ENCODE measurements at places on chromosomes 3 and 15.

DNA sequence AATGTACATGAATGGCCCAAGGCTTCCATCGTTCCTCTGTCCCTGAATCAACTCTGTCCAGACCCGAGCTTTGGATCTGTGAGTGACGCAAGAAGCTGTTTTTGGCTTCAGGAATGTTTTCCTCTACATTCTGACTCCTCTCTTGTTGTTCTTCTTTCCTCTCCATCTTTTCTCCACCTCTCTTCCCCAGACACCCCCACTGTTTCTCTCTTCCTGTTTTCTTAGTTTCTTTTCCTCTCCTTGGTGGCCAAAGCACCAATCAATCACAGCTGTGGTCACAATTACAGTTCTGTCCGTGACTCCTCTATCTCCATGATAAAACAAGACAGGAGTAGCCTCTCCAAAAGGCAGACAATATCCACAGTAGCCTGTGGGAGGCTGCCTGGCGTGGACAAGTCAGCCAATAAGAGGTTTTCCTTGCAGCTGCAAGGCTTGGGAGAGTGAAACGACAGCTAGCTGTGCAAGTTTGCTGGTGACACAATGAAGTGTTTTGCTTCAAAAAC lies 4.9 kb upstream of the TMEM212 start:
- peak; percentile 36 for DNase-seq

- no peak for DNase-seq
Measured at GRCh38 chr3:48614044-48614443, 4.6 kb upstream of the UQCRC1 start.

GRCh38 chr3:125207507-125207906 lies 5.0 kb downstream of the SLC12A8 start:
- no peak for DNase-seq

DNA sequence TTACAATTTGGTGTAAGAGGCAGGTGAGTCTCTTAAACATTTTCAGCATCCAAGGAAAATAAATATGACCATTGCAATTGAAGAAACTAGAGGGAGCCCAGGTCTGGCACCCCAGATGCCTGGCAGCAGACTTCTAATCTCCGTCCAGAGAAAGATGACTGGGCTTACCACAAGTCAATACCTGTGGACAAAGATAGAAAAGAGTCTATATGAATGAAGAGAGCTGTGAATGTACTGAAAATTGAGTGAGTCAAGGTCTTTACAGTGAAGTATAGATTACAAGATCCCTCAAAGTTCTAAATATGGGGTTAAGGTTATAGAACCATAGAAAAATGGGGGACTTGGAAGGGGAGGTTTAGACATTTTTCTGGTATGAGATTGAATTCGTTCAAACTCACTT lies 827.4 kb upstream of the NR2F2 start:
- no peak for DNase-seq

GRCh38 chr3:129747136-129747535 lies 140.7 kb upstream of the PLXND1 start:
- DNase-seq: no peak

DNA sequence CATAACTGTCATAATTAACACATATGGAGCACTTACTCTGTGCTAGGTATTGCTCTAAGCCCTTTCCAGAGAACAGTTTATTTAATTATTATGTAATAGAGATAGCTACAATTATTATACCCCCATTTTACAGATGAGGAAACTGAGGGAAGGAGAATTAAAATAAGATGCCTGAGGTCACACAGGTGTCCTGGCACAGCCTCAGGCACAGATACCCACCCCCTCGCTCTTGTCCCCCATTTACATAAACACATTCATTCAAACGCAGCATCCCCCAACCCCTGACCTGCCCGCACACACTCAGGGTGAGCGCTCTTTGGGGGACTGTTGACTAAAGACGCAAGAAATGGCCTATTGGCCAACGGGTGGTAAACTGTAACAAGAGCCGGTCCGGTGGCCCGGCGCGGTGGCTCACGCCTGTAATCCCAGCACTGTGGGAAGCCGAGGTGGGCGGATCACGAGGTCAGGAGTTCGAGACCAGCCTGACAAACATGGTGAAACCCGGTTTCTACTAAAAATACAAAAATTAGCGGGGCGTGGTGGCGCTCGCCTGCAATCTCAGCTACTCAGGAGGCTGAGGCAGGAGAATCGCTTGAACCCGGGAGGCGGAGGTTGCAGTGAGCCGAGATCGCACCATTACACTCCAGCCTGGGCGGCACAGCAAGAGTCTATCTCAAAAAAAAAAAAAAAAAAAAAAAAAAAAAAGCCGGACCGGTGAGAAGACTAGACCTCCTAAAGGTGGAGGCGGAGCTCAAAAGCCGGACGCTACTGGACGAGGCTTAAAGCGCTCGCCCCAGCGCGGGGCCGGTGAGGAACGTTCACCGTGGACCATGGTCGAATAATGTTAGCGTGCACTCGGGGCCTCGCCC lies 1.9 kb upstream of the ISL2 start:
- DNase-seq: no peak

DNA sequence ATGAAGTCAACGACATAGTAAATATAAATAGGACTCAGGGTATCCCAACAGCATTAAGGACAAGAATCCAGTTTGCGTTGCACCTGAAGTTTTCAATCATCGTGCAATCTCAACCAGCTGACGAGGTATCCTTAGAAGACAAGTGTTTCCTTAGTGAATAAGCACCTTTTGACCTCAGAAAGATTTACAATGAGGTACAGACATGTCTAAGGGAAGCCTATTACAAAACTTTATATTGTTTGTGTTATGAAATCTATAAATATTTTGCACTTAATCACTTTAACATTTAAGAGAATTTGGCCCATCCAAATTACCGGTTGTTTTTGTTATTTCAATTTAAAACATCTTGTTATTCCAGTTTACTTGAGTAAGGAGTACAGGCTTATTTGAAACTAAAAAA lies 64.9 kb upstream of the PRICKLE2 start:
- no peak for DNase-seq

GRCh38 chr3:162428192-162428591 lies 931.6 kb downstream of the OTOL1 start:
- no peak for DNase-seq

DNA sequence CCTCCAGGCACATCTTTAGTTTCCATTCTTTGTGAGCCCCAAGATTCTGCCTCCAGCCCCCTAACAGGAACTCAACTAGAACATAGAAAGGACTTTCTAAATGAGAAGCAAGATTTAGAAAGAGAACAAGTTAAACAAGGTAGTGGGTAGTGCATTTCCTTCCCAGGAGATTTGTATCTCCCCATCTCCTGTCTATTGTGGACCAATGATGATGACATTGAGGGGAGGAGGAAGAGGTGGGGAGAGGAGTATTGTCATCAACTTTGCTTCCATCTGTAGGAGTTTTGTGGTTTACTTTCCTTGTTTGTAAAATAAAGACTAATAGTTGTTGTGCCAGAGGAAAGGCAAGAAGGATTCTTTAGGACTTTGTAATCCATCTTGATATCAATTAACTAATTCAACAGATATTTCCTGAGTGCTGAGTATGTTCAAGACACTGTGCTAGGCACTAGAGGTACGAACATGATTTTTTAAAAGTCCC lies 235.3 kb upstream of the ROPN1 start:
- no peak for DNase-seq

- DNase-seq: no peak
Measured at GRCh38 chr15:56342653-56343052, 22.6 kb upstream of the TEX9 start.

- DNase-seq: no peak
Measured at GRCh38 chr3:161369531-161369930, 1.8 kb downstream of the SPTSSB start.

DNA sequence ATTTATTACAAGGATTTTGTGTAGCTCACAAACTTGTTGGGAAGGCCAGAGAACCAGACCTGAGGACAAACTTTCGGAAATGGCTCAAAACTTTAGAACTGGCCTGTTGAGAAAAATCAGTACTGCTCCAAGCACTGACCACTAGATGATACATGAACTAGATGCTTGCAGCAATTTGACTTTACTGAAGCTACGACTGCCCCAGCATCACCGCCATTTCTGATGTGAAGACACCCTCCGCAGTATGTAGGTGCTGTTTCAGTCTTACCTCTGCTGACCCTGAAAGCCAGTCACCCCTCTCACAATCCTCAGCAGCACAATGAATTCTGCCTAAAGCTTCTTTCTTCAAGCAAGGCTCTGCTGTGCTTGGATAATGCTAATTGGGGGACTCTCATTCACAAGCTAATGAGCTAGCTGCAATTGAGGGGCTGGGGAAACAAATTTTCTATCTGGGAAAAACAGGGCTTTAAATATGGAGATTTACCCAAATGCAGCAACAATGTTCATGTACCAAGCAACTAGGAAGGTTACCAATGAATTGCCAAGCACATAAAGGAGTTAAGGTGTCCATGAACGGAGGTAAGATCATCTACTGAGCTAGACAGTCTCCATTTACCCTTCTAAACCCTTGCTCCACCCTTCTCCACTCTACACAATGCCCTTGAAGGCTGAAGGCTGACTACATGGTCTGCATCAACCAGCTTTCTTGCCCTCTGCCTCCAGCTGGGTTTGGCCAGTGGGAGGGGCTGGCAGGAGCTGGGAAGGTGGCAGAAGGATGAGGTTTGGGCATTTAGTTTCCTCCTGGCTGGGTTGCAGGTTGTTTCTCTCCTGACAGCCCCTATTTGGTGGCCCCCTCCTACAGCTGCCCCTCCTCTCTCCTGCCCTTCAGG lies 53.2 kb upstream of the FSTL1 start:
- DNase-seq: no peak

DNA sequence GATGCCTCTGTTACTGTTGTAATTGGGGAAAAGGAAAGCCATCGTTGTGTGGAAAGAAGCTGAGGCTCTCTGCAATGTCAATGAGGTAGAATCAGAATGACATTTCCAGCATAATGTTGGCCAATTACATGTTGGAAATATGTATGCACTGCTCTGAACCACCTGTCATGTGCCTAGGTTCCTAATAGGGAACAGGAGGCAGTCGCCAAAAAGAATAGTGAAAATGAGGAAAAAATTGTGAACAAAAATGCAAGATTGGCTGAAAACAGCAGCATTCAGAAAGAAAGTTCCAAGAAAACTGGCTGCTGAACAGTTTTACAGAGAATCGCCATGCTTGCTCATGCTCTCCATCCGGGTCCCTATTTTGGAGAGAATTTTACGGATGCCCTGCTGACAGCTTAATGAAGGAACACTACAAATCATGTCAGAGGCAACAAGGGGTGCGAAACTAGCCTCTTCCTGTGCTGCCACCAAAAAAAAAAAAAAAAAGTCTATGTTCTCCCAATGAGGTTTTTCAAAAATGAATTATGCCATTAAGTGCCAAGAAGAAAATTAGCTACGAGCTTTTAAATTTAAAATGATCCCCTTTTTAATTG lies 305.9 kb upstream of the ARRDC4 start:
- DNase-seq: no peak

GRCh38 chr3:28972921-28973320 lies 307.9 kb upstream of the RBMS3 start:
- DNase-seq: no peak

GRCh38 chr3:48215876-48216275 lies 7.4 kb upstream of the CAMP start:
- DNase-seq: no peak
